ENCODE measurements at places on chromosomes 12 and 14.

GRCh38 chr14:95253039-95253630 lies 66.6 kb downstream of the CLMN start:
- no peak for DNase-seq

DNA sequence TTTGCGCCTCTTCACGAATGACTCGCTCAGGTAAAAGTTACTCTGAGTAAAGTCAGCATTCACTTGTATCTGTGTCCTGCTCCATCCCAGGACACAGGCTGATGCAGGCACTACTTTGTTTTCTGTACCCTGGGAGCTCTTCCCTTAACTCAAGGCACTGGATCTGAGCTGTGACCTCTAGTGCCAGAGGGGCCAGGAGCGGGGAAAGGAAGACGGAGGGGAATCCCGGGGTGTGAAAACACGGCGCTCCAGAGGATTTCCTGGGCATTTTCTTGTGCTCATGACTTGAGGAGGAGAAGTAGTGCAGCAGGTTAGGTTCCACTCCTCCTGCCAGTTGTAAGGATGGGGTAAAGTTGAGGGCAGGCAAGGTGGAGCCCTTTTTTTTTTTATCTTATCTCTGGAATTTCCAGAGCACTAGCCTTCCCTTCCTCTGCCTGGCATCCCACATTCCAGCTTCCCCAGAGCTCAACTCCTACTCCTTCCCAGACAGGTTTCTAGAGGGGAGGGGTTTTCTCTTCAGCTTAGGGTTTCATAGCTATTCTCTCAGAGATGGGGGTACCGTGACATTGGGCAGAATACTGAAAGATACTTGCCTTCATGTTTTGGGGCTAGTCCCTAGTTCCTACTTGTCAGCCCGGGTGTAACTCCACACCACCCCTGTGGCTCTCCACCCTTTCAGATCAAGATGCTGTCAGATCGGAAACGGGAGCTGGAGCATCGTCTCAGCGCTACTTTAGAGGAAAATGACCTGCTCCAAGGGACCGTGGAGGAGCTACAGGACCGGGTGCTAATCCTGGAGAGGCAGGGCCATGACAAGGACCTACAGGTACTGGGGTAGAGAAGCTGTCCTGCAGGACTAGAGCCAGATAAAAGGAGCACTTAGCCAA lies 52.3 kb downstream of the RAB35 start:
- no peak for DNase-seq

GRCh38 chr12:66596199-66596598 lies 82.7 kb downstream of the GRIP1 start:
- DNase-seq: no peak

DNA sequence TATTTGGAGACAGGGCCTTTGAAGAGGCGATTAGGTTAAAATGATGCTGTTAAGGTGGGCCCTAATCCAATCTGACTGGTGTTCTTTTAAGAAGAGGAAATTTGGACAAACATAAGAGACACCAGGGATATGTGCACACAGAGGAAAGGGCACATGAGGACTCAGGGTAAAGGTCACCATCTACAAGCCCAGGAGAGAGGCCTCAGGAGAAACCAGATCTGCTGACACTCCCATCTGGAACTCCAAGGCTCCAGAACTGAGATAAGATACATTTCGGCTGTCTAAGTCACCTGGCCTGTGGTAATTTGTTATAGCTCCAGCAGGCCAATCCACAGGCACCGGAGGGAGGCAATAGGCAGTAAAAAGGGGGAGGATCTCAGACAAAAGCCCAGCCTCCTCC lies 48.6 kb downstream of the KICS2 start:
- no peak for DNase-seq

GRCh38 chr12:57754411-57755193 lies at the start of gene MARCHF9:
MARCHF9 (plus strand) TSS chr12:57755103; CDS start chr12:57755529, 426 bp downstream.
- DNase-seq: peak; percentile 87

- DNase-seq: no peak
Measured at GRCh38 chr14:41604721-41605531, 1.8 kb upstream of the LRFN5 start.

DNA sequence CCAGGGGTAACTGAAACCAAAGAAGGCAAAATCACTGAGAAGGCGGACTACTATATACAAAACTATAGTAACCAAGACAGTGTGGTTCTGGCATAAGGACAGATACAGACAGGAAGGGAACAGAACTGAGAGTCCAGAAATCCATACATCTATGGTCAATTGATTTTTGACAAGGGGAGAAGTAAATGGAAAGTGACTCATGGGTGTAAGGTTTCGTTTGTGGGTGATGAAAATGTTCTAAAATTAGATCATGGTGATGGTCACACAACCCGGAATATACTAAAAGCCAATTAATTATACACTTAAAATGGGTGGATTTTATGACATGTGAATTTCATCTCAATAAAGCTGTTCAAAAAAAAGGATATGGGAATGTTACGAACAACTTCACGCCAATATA lies 18.7 kb downstream of the ANGEL1 start:
- DNase-seq: no peak

GRCh38 chr14:68633131-68633991 lies 159.5 kb downstream of the ZFP36L1 start:
- no peak for DNase-seq

DNA sequence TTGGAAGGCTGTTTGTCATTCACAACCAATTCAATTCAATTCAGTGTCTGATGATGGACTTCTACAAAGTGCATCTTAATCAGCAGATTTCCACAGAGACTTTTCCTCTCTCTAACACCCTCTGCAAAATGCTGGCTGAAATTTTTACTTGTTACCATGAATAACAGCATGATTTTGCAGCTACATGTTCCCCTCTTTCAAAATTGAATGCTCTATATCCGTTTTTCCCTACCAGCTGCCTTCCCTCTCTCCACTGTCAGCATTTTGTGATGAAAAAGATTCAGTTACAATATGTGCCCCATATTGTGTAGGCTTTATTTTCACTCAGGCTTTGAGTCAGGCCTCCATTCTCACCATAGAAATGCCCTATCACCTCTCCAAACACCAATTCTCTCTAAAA lies 334.6 kb downstream of the SYT1 start:
- DNase-seq: no peak

DNA sequence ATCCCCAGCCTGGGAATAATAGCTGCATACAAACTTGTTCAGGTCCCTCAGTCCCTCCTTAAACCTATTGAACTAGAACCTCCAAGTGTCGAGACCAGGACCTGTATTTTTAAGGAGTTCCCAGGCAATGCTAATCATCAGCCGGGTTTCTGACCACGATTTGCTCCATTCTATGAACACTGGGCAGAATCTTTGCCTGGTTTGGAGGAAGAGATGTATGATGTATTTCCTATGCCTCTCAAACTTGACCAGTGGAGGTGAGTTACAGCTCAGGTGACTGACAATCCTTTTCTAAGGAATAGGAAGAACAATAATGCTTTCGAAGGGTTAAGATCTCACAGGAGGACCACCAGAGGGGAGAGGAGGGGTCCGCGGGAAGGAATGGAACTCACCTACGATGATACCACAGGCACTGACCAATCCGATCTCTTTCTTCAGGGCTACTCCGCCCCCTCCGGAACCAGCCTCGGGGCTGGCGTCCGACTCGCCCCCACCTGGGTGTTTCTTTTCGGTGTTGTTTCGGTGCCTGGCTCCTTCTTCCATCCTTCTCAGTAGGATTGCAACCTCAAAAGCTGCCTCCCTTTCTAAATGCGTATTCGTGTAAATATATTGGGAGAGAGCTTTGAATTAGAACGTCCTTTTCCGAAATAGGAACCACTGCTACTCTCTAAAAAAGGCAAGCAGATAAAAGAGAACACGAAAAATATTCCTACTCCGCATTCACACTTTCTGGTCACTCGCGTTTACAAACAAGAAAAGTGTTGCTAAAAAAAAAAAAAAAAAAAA lies 895 bp downstream of the SLC7A8 start:
- DNase-seq: peak; percentile 18

DNA sequence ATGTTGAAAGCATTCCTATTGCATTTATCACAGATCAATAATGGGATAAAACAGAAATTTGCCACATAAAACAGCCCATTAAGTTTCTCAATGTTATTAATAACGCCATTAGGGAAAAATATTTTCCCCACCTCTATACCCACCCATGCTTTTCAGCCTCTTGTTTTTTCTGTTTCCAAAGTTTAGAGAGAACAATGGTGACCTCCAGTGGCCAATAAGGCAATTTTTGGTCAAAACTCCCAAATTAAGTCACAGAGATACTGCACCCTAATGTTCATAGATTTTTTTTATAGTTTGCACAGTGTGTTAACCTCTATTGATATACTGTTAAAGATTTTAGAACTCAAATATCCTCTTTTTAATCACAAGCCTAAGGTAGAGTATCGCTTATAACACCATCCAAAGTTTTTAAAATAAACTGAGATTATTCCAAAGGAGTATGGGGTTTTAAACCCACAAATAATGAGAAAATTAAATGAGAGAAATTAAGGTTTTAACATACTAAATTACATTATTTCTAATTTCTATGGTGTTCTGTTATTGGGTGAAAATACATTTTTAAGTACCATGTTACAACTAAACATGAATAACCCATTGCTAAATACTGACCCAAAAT lies 184.7 kb upstream of the DCN start:
- no peak for DNase-seq

DNA sequence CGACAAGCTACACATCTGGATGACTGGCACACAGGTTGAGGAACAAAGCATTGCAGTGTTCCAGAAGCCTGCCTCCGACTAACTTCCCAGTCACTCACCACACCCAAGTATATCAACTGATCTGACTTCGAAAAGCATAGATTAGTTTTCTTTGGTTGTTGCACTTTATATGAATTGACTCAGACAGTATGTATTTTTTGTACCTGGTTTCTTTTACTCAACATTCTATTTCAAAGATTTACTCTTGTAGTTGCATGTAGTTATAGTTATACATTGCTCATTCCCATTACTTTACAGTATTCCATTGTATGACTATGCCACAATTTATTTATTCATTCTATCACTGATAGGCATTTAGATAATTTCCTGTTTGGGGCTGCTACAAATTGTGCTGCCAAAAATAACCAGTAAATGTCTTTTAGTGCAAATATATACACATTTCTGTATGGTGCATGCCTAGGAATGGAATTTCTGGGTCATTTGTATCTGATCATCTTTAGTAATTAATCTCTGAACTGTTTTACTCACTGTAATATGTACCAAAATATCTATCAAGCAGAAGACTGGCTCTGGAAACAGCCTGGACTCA lies 17.8 kb downstream of the PLCZ1 start:
- DNase-seq: no peak

All from stimulated activated CD4-positive, alpha-beta T cell treated with anti-CD3 and anti-CD28 coated beads, Interleukin-1b, Interleukin-23, amount 100 ng/mL, for 48 hours (primary cell).